ENCODE measurements at places on chromosomes 11 and 22.

GRCh38 chr11:2089536-2090165 is 49.5 kb downstream of the IGF2 start:
- peak; percentile 89 for DNase-seq

DNA sequence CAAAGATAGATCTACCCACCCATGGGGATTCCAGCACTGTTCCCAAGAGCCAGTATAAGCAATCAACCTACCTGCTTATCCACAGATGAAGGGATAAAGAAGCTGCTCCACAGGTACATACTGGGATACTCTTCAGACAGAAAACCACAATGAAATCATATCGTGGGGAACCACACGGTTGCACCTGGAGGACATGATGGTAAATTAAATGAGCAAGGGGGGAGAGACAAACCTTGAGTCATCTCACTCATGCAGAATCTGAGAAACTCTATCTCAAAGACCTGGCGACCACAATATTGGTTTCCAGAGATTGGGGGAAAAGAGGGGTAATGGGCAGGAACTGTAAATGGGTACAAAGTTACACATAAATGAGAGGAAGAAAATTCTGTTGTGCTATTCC is 14.5 kb downstream of the RGL4 start:
- DNase-seq = no peak

DNA sequence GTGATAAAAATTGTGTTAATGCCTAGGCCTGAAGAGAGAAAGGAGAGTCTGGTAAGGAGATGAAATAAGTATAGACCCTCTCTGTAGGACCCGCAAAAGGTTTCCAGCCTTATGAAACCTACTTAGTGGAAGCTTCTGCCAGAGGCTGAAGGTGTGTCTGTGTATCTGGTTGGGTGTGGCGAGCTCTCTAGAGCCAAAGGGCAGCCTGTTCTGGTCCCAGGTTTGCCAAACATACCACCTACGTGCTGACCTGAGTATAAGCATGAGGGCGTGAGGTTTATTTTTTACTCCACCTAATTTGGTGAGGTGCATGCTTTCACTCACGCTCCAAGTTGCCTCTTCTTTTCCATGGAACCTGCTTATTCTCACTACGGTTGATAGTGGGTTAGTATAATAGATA is 5.6 kb downstream of the CSTPP1 start:
- DNase-seq = no peak

- DNase-seq = no peak
These were observed 9.3 kb upstream of the WBP2NL start for GRCh38 chr22:41989246-41989645.
